ENCODE measurements at places on chromosomes 5 and 9.

DNA sequence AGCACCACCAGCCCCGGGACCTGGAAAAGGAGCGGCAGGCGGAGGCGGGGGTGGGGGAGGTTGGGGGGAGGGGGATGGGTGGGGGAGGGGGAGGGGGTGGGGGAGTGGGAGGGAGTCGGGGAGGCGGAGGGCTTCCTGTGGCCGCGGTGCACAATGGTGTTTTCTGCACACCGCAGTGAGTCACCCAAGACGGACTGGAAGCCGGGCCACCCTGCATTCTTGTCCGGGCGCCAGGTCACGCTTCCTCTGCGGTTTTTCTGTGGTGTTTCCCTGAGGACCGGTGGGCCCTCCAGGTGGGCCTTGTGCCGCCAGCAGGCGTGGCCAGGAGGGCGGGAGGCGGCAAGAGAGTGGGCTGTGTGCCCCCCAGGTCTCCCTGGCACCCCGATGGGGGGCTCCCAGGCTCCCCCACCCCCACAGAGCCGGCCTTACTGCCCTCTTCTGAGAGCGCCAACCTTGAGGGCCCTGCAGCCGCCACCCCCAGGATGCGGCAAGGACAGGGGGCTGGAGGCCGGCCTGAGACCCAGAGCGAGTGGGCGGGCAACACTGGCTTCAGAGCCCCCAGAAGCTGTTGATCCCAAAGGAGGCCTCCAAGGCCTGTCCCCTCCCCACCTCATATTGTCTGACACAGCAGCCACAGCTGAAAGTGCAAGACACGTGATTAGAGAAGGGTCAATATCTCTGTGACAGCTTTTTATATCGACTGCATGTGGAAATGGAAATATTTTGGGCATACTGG is 11.1 kb downstream of the EXD3 start:
- no peak for DNase-seq

GRCh38 chr9:32706725-32707100 is 71.2 kb upstream of the TAF1L start:
- DNase-seq = no peak

DNA sequence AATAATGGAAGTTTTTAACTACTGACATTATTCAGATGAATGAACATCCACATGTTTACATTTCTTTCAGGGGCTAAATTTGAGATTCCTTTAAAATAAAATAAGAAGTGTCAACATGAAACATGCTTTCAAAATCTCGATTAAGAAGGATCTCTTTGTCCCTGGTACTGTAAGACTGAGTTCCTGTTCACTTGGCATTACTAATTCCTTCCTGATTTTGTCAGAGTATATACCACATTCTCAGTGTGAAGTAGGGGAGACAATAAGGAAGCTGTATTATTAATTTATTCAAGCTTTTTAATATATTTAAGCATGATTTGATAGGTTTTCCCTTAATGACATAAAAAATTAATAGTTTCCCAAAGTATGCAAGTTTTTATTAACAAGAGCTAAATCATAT is 81.5 kb upstream of the GRHPR start:
- DNase-seq = no peak

GRCh38 chr5:174328631-174329299 is 283.3 kb downstream of the NSG2 start:
- no peak for DNase-seq

- DNase-seq = no peak
These were observed 10.5 kb upstream of the MYOT start for GRCh38 chr5:137856916-137857862.

- DNase-seq = no peak
These were observed 68.5 kb upstream of the NAA35 start for GRCh38 chr9:85872463-85872862.

GRCh38 chr5:167939686-167940085 is 351.8 kb upstream of the WWC1 start:
- no peak for DNase-seq

- DNase-seq = no peak
These were observed 27.9 kb downstream of the BDP1 start for GRCh38 chr5:71483355-71483754.

GRCh38 chr9:17532461-17532860 is 46.4 kb upstream of the SH3GL2 start:
- no peak for DNase-seq

- no peak for DNase-seq
These were observed 18.3 kb upstream of the IGFBPL1 start for GRCh38 chr9:38442473-38443096.
